ENCODE measurements at places on chromosomes 6 and 20.

DNA sequence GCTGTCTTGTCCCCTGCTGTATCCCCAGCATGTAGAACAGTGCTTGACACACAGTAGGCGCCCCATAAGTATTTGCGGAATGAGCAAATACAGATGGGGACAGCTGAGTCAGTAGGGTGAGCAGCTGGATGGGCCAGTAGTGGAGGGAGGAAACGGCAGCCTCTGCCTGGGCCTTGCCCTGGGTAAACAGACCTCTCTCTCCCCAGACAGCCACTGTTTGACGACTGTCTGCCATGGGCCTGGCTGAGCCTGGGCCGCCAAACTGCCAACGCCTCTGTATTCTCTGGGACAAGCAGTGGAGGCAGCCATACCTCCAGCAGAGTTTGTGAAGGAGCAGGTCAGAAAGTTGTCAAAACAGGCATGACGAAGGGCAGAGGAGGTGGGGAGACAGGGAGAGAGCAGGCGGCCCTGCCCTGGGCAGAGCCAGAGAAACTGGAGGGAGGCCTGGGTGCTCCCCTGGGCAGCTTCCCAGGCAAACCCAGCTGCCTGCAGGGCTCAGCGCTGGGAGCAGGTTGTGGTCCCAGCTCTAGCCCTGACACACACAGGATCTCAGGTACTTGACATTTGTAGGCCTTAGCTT lies 15.2 kb downstream of the HNF4A start:
- no peak for DNase-seq

DNA sequence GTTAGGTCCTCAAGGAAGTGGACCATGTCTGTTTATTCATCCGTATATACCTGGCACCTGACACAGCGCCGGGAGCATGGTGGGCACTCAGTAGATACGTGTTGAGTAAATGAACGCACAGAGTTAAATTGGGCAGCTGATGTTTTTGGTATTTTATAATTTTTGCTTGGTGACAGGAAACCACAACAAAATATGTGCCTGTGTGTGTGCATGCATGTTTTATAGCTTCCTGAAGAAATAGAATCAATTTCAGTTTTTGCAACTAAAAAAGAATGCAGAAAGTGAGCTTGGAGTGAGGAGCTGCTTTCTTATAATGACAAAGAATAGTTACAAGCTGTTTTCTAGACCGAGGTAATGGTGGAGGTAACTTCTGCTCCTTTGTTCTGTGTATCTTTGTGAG lies 91.4 kb downstream of the PLCB4 start:
- no peak for DNase-seq

- no peak for DNase-seq
Measured at GRCh38 chr20:59299945-59300332, 472 bp upstream of the EDN3 start.

GRCh38 chr6:125810445-125810844 lies 19.7 kb downstream of the NCOA7 start:
- no peak for DNase-seq

DNA sequence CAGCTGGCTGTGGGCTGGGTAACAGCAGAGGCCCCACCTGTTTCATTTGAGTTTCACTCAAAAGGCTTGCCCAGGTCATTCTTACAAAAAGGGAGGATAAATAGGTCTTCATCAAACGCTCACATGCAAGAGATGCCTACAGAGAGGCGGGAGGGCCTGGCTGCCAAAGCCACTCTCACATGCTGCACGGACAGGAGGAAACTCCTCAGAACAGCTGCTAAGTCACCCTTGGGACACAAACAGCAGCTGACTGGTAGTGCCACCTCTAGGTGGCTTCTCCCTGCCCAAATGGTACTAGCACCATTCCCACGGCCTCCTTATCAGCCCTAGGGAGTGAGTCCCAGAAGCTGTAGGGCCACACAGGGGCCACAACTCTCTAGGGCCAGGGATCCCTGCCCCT lies 23.8 kb downstream of the SLC22A23 start:
- no peak for DNase-seq
